ENCODE measurements at places on chromosomes 1 and 21.

DNA sequence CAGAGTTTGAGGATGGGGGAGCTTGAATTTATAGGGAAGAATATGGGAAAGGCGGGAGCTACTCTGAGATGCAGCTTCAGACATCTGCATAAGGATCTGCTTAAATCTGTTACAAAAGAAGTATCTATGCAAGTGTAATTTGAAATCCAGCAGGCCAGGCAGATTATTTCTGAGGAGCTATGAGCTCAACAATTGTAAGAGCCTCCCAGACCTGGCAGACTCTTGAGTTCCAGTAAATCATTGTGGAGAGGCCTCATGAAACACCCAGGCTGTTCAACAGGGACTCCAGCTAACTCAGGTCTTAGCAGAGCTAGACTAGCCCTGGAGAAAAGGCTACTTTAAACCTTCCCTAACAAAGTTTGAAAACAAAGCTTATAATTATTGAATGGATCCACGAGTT is 647.5 kb upstream of the CHRM3 start:
- DNase-seq = no peak

DNA sequence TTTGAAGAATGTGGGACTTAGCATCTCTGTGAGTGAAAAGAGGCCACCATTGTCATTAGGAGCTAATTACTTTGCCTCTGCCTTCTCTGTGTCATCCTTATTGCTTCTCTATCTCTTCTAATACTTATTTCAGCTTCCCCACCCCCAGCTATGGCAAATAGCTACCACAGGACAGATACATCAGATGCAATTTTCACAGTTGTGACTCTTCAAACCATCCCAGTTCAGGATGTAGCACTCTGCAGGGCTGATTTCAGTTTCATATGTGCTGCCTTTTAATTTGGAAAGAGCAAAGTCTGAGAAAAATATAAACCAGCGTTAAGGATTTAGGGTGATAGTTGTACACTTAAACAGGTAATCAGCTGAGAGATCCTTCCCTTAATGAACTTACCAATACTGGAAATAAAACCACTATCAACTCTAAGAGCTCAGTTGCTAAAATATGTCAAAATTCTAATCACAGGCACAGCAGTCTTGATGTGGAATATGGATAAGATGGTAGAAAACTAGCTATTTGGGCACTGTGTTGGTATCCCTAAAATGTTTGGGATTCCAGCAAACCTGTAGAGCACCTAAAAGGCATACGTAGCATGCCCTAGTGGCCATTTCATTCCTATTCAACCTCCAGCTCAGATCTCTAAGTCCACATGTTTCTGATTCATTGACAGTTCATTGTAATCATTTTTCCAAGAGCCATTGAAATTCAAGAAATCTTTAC is 148.4 kb downstream of the SYT2 start:
- no peak for DNase-seq

DNA sequence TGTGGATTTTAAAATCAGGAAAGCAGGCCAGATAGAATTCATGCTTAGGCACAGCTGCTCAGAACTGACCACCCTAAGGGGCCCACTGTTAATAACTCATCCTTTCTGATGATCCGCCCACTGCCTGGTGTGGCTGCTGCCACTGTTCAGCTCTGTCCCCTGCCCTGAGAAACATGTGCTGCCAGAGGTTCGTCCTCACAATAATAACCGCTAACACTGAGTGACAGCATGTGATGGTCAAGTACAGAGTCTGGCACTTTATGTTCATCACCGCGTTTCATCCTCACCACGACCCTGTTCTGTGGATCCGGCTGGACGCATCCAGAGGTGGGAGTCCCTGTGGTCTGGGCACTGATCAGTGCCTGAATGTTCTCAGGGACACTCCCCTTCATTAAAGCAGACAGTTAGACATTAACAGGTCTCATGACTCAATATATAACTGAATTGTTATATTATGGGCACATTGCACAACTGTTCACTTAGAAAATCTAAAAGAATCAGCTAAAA is 108.6 kb downstream of the SIM2 start:
- no peak for DNase-seq

DNA sequence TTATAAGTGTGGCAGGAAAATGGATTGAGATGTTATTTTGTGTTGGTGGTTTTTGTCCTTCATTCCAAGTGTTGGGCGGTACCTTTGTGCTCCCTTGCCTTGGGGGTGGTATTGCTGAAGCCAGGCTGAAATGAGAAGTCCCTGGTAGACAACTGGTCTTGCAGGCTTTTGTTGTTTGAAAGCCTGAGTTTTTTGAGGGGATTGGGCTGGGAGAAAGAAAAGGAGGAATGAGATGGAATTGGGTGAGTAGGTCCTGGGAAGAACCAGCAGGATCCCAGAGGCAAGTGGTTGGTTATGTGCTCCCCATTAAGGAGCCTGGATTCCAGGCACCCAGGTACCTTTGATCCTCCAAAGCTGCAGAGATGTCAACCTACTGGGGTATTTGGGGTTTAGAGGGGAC is 93.7 kb upstream of the SLC2A1 start:
- no peak for DNase-seq

DNA sequence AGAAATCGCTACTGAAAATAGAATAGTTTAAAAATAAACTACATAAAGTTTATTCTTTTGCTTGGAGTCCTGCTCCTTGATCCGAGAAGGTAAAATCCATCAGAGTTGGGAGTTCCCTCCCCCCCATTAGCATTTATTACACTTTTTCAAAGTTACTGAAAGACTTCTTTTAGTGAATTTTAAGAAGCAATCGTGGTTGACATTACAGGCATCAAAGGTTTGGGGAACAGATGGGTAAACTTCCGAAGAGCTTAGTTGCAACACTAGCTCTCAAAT is 31.0 kb upstream of the NFIA start:
- no peak for DNase-seq

GRCh38 chr1:113199760-113200455 is 126.9 kb downstream of the LRIG2 start:
- DNase-seq = no peak

DNA sequence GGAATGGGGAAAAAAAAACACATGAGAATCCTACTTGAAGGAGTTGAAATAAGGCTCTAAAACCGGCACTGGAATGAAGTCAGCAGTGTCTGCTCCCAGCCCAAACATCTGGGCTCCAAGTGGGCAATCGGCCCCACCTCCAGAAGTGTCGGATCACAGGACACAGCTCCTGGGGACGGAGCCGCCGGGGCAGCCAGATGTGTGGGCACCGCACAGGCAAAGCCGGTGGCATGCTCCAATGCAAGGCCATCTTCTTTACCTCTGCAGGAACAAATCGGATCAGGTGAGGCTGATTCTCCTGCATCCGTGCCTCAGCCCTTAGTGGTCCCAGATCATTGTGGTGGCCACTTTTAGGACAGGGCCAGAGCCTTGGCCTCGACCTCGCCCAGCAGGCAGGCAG is 156.7 kb downstream of the PRDM16 start:
- no peak for DNase-seq

DNA sequence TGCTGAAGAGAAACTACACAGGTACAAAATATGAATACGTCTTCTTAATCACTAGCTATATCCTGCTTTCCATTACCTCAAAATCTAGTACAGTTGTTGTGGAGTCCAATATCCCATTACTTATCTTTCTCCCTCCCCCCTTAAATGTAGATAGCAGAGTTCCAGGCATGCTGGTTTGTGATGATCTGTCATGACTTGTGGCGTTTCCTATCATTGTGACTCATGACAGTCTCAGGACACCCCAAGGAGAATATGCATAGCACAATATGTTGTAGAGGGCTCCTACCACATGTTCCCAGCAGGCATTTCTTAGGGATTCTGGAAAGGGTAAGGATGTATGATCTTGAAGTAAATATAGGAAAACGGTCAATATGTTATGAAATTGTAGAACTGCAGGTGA is 206.9 kb downstream of the USH2A start:
- no peak for DNase-seq

GRCh38 chr21:36511484-36512220 is 31.7 kb upstream of the CLDN14 start:
- DNase-seq = no peak

- DNase-seq = no peak
Observed at GRCh38 chr1:26811708-26812107, 14.8 kb upstream of the ZDHHC18 start.

- no peak for DNase-seq
Observed at GRCh38 chr1:55050283-55050682, 10.9 kb downstream of the PCSK9 start.

GRCh38 chr1:113793878-113794834 is 18.1 kb downstream of the RSBN1 start:
- no peak for DNase-seq

DNA sequence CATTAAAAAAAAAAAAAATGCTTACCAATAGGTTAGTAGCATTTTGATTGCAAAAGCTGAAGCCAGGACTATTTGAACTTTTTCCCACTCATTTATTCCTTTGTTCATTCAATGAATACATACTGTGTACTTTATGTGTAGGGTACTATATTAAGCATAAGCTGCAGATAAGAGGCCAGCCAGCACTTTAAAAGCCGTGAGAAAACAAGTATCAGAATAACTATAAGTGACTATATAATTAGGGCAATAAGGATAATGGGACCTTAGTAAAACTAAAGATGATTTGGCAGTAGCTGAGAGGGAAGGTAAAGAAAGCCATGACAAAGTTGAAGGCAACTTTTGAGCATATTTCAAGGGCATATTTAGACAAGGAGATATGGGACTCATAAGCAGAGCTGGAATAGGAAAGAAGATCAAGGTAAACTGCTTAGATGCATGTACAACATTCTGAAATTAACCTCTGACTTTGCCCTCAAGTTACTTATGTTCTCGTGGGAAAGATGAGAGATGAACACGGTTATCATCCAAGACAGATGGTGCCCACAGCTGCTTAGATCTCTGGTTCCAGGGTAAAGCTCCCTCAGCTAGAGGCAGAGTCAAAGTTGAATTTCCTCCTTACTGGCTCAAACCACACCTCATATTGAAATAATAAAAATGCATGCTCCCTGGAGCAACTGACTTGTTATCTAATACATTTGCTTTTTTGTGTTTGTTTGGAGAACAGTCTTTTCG is 44.0 kb upstream of the FMO2 start:
- DNase-seq = no peak

DNA sequence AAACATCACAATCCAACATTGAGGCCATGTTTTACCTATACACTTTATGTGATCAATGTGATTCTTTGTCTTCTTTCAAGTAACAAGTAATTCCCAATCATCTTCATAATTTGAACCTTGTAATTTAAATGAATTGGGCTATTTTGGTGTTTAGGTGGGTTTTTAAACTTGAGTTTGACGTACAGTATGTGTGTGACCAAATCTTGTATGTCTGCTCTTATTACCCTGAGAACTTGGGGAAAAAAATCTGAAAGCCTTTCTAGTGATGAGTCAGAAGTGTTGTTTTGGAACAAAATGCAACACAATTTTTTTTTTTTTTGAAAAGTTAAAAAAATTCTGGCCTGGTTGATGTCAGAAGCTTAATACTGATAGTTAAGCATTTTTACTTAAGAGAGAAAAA is 68.5 kb downstream of the HHAT start:
- no peak for DNase-seq

GRCh38 chr1:54559111-54559548 is 11.1 kb downstream of the ACOT11 start:
- no peak for DNase-seq

DNA sequence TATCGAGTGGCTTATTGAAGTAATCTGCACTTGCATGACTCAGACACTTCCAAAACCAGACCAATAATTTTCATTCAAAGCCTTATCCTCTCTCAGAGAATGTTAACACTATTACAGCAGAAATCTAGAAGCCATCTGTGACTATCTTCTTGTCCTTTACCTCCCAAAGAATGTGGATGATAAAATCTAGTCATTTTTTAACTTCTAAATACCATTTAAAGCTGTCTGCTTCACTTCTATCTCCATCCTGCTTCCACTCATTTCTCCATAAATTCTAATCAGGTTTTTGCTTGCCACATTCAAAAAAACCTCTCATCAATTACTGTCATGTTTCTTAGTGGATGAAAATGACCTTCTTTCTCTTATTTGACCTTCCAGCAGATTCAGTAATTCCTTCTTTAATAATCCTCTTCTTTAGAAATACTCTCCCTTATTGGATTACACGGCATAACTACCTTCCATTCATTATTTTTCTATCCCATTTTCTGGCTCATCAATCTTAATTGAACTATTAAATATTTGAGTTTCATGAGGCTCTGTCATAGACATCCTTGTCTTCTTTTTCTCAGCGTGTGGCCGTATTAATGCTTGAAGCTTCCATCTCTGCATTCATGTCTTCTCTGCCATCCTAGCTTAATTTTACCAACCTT is 1999.4 kb downstream of the MRPL39 start:
- no peak for DNase-seq

DNA sequence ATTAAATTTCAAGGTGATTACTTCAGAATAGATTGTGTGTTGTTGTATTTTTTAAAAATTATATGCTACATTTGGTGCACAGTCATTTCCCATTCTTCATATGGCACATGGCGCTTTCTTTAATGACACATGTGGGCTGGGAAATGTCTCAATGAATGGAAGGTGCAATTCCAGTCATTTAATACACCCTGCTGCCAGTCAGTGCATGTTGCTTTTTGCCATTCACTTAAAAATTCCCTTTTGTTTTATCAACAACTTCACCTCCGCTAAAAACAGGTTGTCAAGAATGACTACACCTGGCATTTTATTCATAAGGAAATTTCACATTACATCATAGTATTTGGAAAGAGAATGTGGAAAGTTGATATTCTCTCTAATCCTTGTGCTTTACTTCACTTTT is 716.4 kb upstream of the ADAMTS5 start:
- DNase-seq = no peak

DNA sequence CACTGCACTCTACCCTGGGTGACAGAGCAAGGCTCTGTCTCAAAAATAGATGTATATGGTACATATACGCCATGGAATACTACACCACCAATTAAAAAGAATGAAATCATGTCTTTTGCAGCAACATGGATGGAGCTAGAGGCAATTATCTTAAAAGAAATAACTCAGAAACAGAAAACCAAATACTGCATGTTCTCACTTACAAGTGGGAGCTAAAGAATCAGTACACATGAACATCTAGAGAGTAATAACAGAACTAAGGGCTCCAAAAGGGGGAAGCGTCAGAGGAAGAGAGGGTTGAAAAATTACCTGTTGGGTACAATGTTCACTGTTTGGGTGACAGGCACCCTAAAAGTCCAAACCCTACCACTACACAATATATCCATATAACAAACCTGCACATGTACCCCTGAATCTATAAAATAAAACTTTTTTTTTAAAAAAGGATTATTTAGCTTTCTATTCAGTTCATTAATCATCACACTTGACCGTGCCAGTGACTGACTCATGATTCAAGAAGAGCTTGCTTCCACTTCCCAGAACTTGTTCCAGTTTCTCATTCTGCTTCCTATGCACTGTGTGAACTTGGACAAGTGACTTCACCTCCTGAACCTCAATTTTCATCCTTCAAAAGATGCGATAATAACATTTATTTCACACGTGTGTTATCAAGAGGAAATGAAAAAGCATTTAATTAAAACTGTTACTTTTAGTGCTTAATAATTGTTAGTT is 109.6 kb downstream of the PLPP3 start:
- DNase-seq = no peak

- no peak for DNase-seq
Observed at GRCh38 chr1:44296086-44296485, 59.0 kb downstream of the ERI3 start.
